ENCODE measurements at places on chromosomes 12 and 14. TPM values are rescaled to one million over a fixed set of nuclear protein-coding genes. Genes with fewer than 3 reads are reported as not detected.
A peak's percentile ranks its signal among the peaks of the same experiment; 100 is the strongest.

DNA sequence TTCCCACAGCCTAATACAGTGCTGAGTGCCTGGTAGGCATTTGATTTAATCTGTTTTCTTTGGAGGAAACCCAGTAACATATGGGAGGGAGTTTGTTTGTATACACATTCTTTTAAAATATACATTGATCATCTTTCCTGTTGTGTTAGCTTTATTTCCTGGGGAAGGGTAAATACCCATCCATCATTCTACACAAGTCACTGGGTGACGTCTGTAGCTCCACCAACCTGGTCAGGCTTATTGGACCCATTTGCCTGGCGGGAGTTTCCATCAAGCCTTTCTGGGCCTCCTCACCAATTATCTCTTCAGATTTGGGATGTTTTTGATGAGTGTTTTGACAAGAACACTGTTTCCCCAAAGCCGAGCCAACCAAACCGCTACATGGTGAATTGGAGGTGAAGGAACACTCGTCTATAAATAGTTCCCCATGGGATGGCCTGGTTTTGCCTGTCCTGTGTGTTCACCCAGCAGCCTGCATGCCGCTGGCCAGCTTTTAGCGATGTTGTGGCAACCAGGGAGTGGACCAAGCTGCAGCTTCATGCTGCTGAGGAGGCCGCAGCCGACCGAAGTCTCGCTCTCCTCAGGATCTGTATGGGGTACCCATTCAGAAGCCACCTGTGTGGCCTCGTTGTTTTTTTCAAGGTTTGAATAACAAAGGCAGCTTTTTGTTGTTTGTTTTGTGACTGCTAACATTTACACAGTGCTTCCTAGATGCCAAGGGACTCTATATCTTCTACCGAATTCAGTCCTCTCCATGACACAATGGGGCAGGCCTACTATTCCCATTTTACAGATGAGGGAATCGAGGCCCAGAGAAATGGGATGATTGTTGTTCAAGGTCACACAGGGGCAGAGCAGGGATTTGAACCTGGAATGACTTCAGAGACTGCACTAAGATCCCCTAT is 22.6 kb downstream of the PLXNC1 start:
- peak; percentile 31 for DNase-seq

DNA sequence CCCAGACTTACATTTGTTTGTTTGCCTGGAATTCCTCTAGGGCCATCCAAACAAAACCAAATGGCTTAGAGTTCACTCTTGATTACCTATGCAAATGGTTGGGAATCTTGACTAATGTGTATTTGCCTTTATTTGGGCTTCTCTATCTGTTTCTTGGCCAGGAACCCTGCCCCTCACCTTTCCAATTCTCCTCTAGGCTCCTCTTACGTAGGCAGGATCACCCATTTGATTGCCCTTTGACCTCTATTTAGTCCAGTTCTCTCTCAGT is 123.0 kb upstream of the DYRK2 start:
- DNase-seq, result no peak

- no peak for DNase-seq
Measured at GRCh38 chr12:119258556-119258955, 76.0 kb upstream of the CCDC60 start.

- DNase-seq, result peak; percentile 7
Measured at GRCh38 chr12:99476956-99477355, 170.6 kb upstream of the GARIN6 start.

DNA sequence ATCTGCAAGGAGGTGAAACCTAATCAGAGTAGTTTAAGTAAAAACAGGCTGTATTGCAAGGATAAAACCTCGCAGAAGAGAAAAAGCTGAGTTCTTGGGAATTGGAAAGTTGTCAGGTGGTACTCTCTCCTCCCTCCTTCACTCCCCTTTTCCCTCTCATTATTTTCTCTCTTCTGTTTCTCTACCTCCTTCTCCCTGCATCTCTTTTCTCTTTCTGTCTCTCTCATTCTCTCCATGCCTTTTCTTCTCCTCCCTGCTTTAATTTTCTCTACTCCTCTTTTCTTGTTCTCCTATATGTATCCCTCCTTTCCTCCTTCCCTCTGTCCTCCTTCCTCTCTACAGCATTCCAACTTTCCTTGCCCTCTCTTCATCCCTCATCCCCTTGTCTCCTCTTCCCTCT is 14.2 kb upstream of the PPP1R12A start:
- no peak for DNase-seq

GRCh38 chr12:113961921-113962710 is 4.0 kb downstream of the RBM19 start:
- DNase-seq, result no peak

HIF1A gene
- polyA plus RNA-seq, result 80.8 TPM

CDCA3 gene
- polyA plus RNA-seq, result 38.2 TPM

ACOT6 gene
- not detected for polyA plus RNA-seq

FERMT2 gene
- polyA plus RNA-seq, result 26.0 TPM

All from brain (organoid and tissue), 16 donors.